ENCODE measurements at places on chromosomes 2 and 18.
A peak's percentile ranks its signal among the peaks of the same experiment; 100 is the strongest.

GRCh38 chr18:72995558-72995957 is 127.8 kb upstream of the NETO1 start:
- no peak for DNase-seq

- no peak for DNase-seq
Observed at GRCh38 chr18:24231773-24232735, 93.2 kb downstream of the CABYR start.

GRCh38 chr2:42823744-42824453 is 31.5 kb upstream of the HAAO start:
- DNase-seq: no peak

- no peak for DNase-seq
Observed at GRCh38 chr2:170501421-170502043, 213.6 kb upstream of the SP5 start.

- no peak for DNase-seq
Observed at GRCh38 chr18:49089049-49089448, 138.3 kb upstream of the SMAD7 start.

DNA sequence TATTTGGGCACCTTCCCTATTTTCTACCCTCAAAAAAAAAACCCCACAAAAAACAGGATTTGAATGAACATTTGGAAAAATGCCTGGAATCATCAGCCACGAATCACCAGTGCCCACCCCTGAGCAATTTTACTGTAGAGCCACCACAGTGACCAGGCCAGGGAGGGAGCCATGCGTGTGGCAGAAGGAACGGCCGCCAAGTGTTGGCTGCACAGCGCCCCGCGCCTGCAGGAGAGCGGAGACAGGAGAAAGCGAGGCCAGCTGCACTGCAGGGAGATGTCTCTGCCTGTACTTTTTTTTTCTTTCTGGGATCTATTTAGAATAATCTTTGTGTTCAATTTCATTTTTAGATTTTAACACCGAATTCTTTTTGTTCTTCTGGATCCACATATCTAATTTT is 269.3 kb upstream of the RAB12 start:
- DNase-seq: no peak

GRCh38 chr2:69114534-69114933 is 101.6 kb downstream of the ANTXR1 start:
- no peak for DNase-seq

GRCh38 chr2:200338692-200339091 is 32.2 kb downstream of the SPATS2L start:
- no peak for DNase-seq

DNA sequence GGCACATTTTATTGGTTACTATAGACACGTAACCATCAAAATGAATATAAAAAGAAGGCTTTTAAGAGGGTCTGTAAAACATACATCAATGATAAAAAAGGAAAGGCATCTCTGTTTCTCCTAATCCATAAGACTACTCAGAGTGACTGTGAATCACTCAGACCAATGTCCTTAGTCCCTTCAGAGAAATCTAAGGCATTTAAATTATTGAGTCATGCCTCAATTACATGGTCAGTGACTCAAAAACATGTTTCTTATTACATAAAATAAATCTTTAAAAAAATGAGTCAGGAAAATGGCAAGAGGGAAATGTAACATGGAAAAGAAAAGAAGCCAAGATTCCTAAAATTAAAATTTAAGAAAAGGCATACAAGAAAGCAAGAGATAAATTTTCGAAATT is 146.6 kb downstream of the ERBB4 start:
- no peak for DNase-seq

DNA sequence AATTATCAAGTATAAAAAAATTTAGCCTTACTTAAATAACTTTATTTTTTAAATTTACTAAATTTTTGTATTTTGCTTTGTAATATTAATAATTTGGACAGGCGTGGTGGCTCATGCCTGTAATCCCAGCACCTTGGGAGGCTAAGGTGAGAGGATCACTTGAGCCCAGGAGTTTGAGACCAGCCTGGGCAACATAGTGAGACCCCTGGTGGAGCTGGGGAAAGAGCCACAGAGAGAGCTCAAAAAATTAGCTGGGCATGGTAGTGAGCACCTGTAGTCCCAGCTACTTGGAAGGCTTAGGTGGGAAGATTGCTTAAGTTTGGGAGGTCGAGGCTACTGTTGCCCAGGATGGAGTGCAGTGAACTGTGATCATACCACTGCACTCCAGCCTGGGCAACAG is 143.5 kb downstream of the B3GNT2 start:
- no peak for DNase-seq

DNA sequence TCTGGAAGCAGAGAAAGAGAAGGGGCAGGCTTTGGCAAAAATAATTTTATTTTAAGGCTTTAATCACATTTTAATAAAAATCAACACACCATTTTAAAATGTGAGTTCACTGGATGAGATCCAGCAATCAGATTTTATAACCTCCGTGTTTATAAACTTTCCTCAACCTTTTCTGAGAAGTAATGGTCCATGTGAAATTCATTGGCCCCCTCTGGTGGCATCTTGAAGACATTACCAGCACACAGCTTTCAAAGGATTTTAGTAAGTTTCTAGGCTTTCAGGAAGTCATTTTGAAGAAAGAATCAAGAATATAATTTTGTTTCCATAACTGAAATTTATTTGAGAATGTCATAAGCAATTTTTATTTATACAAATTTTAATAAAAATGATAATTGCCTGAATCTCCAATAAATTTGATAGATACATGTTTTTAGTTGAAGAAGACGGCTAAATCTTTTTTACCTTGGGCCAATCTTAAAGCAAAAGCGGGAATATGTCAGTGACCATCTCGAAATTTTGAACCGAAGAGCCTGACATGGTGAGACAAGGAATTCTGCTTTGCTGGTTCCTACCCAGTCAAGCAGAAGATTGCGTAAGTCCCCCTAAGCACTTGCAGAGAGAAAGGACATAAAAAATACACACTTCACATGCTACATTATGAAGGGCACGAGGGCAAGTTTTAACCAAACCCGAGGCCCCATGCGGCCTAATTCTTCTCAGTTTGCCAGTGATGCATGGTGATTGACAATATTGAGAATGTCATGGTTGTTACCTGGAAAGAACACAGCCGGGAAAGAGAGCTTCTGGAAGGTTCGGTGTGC is 128.4 kb upstream of the CBLN2 start:
- no peak for DNase-seq

DNA sequence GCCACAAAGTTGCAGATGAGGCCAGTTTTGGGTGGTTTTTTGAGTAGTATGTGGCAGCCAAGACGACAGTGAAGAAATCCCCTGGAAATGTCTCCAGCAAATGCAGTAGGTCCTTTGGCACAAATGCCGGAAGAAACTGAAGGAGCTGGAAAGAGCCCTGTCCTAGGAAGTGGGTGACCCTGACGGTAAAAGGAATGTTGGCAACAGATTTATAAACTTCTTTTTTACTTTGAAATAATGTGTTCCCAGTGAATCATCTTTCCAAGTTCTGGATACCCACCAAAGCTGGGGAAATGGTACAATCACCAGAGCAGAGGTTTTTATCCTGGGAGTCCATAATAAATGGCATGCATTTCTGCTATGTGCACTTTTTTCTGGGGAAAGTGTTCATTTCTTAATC is 112.9 kb downstream of the CSRNP3 start:
- no peak for DNase-seq

DNA sequence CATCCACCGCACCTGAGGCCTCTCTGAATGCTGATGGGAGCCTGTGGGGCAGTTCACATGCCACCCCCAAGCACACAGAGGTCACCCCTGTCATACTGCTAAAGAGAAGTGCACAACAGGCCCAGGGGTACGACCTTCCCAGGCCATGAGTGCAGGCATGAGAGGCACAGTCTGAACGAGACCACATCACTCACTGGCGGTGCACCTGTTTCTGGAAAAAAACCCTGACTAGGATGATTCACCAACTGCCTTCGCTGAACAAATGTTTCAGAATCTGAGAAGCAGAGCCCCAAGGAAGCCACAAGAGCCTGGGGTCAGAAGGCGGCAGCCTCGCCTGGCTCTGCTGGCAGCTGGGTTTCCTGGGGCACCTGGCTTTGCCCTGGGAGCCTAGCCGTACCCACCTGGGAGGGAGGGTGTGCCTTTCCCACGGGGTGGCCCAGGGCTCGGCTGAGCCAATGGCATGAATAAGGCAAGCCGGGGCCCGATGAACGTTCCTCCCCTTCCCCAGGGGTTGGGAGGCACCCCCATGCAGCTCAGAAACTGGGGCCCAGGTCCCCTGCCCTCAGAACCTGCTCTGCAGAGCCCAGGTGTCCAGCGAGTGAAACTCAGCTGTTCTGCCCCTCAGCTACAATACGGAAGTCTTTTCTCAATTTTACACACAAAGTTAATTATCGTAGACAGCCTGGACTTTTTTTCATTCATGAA is 73.8 kb downstream of the HDAC4 start:
- DNase-seq: peak; percentile 72

DNA sequence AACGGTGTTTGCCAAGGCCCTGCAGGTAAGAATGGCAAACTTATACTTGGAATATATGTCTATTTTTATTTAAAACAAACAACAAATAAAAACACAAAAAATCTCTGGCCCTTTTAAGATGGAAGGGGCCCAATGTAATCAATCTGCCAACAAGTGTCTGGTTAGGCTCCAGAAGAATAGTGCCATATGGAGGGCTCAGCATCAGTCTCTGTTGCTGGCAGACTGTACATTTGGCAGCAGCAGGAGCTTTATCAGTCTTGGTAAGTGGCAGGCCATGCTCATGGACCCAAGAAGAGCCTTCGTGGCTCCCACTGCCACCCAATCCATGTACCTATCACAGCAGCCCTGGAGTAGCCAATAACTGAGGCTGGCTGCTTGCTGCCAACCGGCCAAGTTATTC is 101.1 kb downstream of the GALNT3 start:
- DNase-seq: no peak

- no peak for DNase-seq
Observed at GRCh38 chr2:108278631-108279030, 10.1 kb upstream of the SULT1C2 start.

DNA sequence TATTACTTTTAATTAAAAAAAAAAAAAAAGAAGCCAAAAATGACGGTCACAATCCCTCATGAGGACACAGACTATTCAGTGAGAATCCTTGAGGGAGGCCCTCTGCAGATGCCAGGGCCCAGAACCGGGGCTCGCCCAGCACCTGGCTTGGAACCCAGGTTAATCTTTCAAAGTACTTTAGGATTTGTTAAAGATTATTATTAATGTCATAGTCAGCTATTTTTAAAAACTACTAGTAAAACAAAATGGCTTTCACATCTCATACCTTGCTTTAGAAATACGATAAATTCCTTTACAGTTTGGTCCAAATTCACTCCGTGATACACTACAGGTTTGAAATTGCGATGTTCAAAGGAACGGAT is 27.1 kb downstream of the C2orf76 start:
- DNase-seq: no peak

GRCh38 chr18:21489919-21490495 is 110.5 kb downstream of the ESCO1 start:
- DNase-seq: no peak
